Fibroblast of skin of scalp (primary cell): ENCODE measurements at places on chromosomes 13 and 19.

- no peak for DNase-seq
These were observed 2380.9 kb downstream of the PCDH9 start for GRCh38 chr13:64849196-64849595.

GRCh38 chr13:72834601-72835000 lies 52.7 kb downstream of the PIBF1 start:
- DNase-seq = peak; percentile 60

GRCh38 chr13:51811046-51811445 lies 7.1 kb upstream of the DHRS12 start:
- DNase-seq = no peak

- DNase-seq = no peak
These were observed 7.0 kb downstream of the TMEM221 start for GRCh38 chr19:17441241-17442021.

GRCh38 chr19:30008169-30008568 lies 66.1 kb downstream of the URI1 start:
- DNase-seq = no peak

GRCh38 chr19:5935473-5936291 lies 21.6 kb downstream of the CAPS start:
- no peak for DNase-seq

DNA sequence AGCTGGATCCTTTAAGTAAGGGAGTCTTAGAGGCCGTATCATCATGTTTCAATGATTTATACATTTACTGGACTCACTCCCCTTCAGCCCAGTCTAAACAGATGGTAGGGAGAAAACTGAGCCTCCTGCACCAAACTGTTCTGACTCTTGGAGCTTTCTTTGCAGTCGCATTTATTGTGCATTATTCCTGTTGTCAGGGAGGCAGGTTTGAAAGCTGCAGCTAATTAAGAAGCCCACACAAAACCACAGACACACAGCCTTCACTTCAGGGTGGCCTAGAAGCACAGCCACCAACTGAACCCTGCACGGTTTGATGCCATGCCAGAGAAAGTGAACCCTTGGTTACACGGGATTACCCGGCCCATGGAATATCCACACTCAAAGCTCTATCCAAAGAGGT lies 911.0 kb downstream of the UQCRFS1 start:
- DNase-seq = peak; percentile 24

DNA sequence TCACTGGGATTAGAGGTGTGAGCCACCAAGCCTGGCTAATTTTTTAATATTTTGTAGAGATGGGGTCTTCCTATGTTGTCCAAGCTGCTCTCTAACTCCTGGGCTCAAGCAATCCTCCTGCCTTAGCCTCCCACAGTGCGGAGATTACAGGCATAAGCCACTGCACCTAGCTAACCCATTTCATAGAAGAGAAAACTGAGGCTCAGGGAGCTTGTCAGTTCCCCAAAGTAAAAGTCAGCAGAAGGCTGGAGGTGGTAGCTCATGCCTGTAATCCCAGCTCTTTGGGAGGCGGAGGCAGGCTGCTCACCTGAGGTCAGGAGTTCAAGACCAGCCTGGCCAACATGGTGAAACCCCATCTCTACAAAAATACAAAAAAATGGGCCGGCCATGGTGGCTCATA lies 8.8 kb upstream of the HOMER3 start:
- no peak for DNase-seq

GRCh38 chr13:74073274-74073673 lies 60.9 kb downstream of the KLF12 start:
- DNase-seq = no peak

DNA sequence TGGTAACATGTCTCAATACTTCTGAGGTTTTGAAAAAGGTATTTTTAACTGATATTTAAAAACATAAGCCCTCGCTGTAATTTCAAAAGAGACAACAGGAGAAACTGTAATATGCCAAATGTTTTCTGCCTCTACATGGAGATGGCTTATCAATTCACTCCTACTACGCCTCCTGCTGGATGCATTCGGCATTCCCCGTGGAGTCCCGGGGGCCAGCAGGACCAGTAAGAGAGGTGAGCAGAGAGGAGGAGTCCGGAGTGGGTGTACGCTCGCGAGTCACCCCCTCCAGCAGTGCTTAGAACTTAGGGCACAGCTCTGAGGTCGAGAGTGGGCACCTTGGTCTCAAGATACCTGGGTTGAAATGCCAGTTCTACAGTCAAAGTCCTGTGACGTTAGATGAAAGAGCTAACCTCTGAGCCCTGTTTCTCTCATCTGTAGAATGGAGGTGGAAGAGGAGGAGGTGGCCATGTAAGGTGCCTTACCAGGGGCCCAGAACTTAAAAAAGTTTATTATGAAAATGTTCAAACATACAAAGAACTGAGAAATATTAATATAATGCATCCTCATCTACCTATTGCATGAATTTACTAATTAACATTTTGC lies 110.2 kb downstream of the STK24 start:
- DNase-seq = peak; percentile 57

GRCh38 chr13:31035185-31035965 lies 102.9 kb downstream of the TEX26 start:
- DNase-seq = peak; percentile 66

GRCh38 chr19:18603255-18603957 lies 3.2 kb downstream of the CRLF1 start:
- DNase-seq = no peak

DNA sequence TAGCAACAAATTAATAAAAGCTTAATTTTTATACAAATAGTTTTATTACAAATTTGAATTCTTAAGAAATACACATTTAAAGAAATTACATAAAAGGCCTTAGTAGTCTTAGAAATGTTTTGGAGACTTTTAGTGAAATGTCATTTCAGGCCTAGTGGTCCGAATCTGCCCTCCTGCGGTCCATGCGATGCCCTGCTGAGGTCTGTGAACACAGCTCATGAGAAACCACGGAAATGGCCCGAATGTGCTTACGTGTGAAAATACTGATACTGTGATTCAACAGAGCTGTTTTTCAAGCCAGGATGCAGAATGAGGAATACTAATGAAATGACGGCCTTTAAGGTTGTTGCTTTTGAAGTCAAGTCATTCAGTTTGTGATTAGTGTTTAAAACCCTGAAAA lies 157.9 kb downstream of the COL4A1 start:
- peak; percentile 50 for DNase-seq

GRCh38 chr13:103157016-103157415 lies 90.8 kb upstream of the SLC10A2 start:
- DNase-seq = no peak

GRCh38 chr19:49056101-49056901 lies 1.2 kb downstream of the CGB7 start:
- peak; percentile 55 for DNase-seq

DNA sequence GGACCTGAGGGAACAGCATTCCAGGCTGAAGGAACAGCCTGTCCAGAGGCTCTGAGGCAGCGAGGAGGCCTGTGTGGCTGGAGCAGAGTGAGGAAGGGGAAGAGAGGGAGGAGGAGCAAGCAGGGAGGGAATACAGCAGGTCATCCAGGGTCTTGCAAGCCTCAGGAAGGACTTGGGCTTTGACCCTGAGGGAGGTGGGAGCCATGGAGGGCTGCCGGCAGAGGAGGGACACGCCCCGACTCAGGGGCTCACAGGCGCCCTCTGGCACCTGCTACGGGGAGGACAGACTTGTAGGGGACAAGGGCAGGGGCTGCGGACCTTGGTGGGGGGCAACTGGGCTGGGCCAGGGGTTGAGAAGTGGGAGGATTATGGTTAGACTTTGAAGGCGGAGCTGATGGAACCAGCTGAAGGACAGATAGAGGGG lies 4.7 kb downstream of the TINCR start:
- no peak for DNase-seq

DNA sequence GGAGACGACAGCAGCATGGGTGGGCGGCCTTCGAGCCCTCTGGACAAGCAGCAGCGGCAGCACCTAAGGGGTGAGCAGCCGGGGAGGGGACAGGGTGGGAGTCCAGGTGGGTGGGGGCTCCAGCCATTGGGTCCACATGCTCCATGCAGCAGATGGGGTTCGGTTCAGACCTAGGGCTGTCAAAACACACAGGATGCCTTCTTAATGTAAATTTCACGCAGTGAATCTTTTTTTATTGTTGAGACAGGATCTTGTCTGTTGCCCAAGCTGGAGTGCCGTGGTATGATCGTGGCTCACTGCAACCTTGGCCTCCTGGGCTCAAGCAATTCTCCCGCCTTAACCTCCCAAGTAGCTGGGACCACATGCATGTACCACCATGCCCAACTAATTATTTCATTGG lies 15.9 kb downstream of the PGLS start:
- DNase-seq = no peak

DNA sequence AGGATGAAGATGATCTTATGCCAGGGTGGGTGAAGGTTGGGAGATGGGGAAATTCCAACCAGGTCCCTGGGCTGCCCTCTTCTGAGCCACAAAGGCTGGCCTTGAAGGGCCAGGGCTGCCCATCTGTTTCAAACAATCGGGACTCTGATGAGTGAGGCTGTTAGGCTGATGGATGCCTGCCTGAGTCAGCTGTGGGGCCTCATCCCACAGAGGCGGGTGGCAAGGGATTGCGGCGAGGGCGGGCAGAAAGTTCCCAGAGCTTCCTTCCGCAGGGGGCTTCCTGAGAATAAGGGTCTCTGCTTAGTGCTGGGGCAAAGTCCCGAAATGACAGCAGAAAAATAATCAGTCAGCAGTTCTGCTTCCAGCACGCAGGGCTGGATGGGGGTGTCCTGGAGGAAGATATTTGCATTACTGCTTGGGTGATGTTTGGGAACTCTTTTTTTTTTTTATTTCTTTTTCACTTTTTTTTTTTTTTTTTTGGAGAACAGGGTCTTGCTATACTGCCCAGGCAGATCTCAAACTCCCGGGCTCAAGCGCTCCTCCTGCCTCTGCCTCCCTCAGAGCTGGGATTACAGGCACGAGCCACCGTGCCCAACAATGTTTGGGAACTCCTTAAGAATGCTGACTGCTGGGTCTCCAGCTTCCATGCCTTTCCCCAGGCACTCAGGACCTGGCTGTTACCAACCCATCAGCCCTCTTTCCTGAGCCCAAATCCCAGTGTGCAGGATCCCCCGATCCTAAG lies 14.1 kb downstream of the SH3GL1 start:
- DNase-seq = no peak

GRCh38 chr13:107733276-107733675 lies 482.1 kb downstream of the LIG4 start:
- no peak for DNase-seq

DNA sequence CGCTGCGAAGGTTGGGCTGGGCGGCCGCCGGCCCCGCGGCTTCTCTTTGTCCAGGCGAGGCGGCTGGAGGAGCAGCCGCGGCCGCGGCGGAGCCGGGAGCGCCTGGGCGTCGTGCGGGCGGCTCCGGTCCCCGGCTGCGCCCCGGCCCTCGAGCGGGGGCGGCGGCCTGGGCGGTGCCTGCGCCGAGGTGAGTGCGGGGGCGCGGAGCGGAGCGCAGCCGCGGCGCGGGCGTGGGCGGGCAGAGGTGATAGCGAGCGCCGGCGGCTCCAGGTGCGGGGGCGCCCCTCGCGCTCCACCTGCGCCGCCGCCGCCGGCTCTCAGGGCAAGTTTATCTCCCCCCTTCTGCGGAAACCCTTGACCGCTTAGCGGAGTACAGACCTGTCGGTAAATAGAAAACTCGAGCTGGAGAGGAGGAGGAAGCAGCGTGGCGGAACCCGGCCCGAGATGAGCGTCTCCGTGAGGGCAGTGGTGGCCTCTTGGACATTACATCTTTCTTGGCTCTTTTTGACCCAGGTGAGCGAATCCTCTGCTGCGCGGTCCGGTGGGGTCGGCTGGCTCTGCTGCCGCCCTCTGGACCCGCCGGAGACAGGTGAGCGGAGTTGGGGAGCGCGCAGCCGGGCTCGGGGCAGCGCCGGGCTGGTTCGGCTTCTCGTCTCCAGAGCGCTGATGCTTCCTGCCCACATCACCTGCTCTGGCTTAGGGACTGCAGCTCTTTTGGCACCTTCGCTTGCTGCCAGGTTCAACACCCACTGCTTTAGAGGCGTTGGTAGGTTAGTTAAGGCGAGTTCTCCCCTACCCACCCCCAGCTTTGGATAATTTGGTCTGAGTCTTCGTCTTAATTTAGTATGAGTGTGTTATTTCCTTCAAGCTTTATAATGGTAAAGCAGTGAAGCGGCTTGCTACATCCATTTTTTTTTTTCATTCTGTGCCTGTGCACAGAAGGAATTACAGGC lies at the start of gene MTUS2:
MTUS2 (plus strand) TSS at position 241 of the 953 bp plus-strand sequence.
- no peak for DNase-seq

DNA sequence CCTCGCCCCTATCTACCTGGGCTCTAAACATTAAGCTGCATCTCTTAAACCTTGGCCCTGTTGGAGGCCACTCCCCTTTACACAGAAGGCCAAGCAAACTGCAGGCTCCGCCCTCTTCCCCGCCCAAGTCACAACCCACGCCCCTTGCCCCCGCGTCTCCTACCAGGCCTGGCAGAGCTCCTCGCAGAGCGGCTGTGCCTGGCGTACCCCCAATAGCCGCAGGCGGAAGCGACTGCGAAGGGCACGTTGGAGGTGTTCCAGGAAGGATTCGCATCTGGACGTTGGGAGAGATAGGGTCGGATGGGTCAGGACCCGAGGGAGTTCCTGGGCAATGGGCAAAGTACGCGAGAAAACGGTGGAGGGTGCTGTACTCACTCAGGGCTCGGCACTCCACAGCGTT lies 5.9 kb downstream of the RTBDN start:
- DNase-seq = no peak

GRCh38 chr13:20939662-20940061 lies 37.1 kb upstream of the XPO4 start:
- no peak for DNase-seq

DNA sequence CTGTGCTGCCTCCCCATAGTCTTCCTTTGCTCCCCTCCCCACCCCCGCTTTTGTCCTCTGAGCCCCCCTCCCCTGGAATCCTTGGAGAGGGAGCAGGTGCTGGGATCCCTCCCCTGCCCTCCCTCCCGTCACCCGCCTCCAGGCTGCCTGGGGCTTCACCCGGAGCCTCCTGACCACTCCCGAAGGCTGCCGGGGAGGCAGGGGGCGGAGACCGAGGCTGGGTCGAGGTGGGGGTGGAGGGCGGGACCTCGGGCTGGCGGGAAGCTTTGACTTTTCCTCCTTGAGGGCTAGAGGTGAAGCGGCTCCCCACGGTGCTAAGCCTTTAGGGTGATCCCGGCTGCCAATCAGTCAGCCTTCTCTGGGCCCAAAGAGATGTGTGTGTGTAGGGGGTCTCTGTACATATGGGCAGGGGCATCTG lies 1.5 kb downstream of the KMT5C start:
- peak; percentile 61 for DNase-seq

GRCh38 chr19:6362027-6362350 lies 658 bp downstream of the CLPP start:
- DNase-seq = no peak

GRCh38 chr19:2254064-2254872 lies 1.9 kb downstream of the JSRP1 start:
- peak; percentile 42 for DNase-seq

- no peak for DNase-seq
These were observed 5.8 kb upstream of the OR10H5 start for GRCh38 chr19:15781661-15782060.

GRCh38 chr19:50658441-50659317 lies 9.4 kb downstream of the C19orf81 start:
- peak; percentile 67 for DNase-seq

GRCh38 chr13:113671066-113672001 lies 4.3 kb downstream of the GRK1 start:
- no peak for DNase-seq

DNA sequence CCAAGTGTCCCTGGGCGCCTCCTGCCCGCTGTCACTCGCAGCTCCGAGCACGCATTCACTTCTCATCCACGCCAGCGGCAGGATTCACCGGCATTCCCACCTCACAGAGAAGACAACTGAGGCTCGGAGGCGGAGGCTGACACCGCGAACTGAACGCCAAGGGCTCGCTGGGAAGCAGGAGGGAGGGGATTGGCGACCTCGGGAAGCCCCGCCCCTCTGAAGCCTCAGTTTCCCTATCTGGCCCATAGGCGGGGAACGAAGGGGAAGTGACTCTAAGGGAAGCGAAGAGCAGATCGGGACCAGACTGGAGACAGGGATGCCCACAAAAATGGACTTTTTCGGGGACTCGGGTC lies 256 bp downstream of the MICOS13 start:
- DNase-seq = peak; percentile 20
